ENCODE measurements at places on chromosomes 2 and 18. TPM values are rescaled to one million over a fixed set of nuclear protein-coding genes. Genes with fewer than 3 reads are reported as not detected.

The RAD51AP2 gene
- not detected for total RNA-seq

The NAPG gene
- 23.7 TPM for total RNA-seq

DNA sequence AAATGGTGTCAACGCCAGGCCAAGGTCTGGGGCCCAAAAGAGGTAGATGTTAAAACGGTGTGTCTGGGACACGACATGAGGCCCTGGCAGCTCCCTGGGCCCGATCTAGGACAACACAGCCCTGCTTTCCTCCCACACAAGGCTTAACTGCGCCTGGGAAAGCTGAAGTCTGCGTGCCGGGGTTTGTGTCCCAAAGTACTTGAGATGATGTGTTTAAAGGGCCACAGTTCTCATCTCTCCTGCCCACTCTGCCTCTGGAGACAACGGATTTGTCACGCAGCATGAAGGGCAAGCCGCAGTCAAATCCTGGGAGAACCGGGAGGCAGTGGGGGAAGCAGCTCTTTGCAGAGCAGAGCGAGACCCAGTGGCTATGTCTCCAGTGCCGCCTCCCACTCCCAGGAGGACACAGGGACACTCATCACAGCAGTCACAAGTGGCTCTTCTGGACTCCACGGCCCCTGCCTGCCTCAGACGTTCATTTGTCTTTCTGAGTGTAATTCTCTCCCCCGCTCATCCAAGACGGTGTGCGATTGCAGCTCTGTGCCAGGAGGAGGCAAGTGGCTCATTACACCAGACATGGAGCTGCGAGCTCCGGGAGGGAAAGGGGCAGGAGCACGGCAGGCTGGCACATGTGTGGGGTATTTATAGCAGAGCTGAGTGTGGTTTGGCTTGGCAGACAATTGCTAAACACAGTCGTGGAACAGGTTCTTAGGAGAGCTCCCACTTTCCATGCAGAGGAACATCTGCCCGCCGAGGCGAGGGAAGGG lies 57.7 kb upstream of the SEMA4C start:
- no peak for DNase-seq

DNA sequence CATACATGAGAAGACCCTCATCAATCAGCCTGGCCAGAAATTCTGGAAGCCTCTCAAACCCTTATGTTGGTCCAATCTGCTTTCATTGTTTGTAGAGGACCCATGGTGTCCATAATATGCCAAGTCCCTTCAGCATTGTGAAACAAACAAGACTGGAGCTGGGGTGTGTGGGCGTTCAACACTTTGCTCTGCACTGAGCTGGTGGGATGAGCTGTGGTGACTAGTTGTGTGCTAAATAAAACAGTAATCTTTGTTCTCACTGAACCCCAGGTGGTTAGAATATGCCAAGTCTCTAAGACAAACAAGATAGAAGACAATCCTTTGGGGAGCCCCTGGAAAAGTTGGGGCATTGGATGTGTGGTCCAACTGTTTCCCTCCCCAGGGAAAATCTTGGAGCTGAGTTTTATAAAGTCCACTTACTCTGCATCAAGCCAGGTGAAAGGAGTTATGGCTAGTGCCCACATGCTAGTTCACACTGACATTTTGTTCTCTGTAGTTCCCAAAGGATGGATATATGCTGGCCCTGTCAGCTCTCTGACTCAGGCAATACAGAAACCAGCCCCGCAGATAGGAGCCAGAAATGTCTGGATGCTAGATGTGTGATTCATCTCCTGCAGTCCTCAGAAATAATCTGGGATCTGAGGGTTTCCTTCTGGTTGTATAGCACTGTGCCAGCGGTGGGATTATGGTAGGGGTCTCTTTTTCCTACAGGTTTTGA lies 260.2 kb downstream of the TMX3 start:
- DNase-seq: no peak

The DAW1 gene
- not detected for total RNA-seq

GRCh38 chr2:38690499-38691420 lies 24.8 kb downstream of the GALM start:
- no peak for DNase-seq

The MYL1 gene
- total RNA-seq: not detected

- DNase-seq: no peak
Measured at GRCh38 chr2:104863146-104863467, 9.2 kb downstream of the POU3F3 start.

DNA sequence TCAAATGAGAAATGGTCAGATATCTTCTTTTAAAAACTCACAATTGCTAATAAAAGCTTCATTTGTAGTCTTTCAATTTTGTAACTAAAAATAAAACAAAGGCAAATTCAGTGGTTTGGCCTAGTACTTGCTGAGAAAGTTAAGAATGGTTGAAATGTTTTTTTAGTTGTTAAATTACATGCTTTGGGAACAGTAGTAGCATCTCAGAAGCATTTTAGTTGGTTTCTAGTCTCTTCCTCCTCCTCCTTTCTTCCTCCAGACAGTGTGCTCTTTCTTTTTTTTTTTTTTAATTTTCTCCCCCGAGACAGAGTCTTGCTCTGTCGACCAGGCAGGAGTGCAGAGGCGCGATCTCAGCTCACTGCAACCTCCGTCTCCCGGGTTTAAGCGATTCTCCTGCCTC lies 9.8 kb downstream of the TRAK2 start:
- DNase-seq: no peak

The DSG4 gene
- 0.16 TPM for total RNA-seq

- no peak for DNase-seq
Measured at GRCh38 chr2:182611009-182611408, 105.0 kb upstream of the DNAJC10 start.

The SKOR2 gene
- not detected for total RNA-seq

The KANSL1L gene
- 4.3 TPM for total RNA-seq

The TMEM198 gene
- 1.1 TPM for total RNA-seq

The MYOM1 gene
- 1.1 TPM for total RNA-seq

- no peak for DNase-seq
Measured at GRCh38 chr18:23859466-23860336, 154.9 kb upstream of the TTC39C start.

DNA sequence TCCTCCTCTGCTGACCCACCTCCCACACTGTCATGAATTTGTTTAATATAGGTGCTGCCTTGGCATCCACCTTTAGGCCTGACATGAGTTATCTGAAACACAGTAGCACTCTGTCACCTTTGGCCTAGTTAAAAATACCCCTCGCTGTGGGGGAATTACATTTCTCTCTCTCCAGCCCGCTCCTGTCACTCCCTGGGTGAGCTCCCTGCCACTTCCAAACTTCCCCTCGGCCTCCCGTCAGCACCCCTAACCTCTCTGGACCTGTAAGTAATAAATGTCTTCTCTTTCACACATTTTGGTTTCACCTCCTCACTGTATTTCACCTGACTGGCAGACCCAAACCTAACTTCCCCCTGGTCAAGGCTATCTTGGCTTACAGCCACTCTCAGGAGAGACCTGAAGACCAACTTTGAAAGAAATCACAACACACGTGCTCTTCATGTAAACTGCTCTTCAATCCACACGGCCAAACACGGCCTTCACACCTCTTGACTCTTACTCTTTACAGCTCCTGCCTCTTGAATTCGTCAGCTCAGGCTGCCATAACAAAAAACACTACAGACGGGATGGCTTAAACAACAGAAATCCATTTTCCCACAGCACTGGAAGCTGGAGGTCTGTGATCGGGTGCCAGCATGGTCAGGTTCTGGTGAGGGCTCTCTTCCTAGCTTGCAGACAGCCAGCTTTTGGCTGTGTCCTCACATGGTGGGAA lies 28.3 kb downstream of the REEP1 start:
- DNase-seq: no peak

DNA sequence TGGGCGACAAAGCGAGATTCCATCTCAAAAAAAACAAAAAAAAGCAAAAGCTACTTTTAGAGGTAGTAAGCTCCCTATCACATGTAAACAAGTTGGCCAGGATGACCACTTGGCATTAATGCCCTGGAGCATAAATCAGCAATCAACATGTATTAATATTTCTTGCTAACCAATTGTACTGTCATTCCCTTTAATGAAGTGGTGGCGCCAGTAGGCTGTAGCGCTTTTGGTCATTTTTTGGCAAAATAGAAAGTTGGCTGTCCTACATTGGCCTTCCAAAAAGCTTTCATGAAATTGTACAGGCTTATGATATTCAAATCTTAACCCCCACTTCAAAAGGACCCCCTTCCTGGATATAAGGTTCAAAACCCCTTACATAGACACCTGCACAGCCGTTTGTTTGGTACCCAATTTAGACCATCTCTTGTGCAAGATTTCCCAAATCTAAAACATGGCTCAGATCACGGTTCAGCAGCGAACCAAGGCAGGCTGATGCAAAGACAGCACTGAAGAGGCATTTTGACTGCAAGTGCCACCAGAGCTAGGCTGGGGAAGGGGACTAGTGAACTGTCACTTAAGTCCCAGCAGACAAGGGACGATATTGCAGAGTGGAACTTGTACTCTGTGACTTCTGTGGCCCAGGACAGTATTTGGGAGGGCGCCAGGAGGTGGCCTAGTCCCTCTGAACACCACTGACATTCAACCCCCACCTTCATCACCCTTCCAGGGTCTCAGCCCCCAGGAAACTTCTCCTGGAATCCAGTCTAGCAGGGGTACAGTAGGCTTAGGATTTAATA lies 31.9 kb downstream of the SMAD7 start:
- DNase-seq: no peak

GRCh38 chr2:236573066-236573929 lies 3.7 kb downstream of the ACKR3 start:
- no peak for DNase-seq

GRCh38 chr2:239329972-239330572 lies 70.7 kb downstream of the HDAC4 start:
- DNase-seq: no peak

DNA sequence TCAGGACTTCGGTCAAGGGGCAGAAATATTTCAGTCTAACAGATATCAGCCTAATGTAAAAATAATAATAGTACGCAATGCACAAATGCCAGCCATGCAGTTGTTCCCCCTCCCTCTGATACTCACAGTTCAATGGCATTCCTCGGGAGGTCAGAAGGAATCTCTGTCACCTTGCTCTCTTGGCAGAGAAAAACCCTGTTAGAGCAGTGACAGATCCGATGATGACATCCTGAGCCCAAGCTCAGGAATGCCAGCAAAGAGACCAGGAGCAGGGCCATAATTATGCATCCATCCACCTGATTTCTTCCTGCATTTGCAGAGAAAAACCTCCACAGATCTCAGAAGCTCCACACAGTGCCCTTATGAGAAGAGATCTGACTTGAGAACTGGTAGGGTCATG lies at the start of gene FSHR:
Gene FSHR (minus strand): TSS at position 376 of the 400 bp plus-strand sequence. CDS start 98 bp downstream, at position 278.
- DNase-seq: no peak

The IL36RN gene
- total RNA-seq: not detected

DNA sequence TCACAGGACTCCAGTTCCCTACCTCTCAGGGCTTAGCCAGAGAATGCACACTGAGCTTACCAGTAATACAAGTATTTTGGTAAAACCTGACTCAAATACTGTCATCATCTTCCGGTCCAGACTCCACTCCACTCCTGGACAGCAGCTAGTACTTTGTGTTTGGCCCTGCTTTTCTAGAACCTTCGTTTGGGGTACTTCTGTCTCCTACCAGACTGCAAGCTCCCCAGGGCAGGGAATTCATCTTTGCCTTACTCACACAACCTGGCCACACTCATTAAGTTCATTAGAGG lies 108.9 kb upstream of the CDC42EP3 start:
- DNase-seq: no peak

- no peak for DNase-seq
Measured at GRCh38 chr18:3192286-3192685, 27.5 kb downstream of the MYOM1 start.

The HOXD4 gene
- not detected for total RNA-seq

- no peak for DNase-seq
Measured at GRCh38 chr2:195269220-195269619, 387.8 kb upstream of the SLC39A10 start.

DNA sequence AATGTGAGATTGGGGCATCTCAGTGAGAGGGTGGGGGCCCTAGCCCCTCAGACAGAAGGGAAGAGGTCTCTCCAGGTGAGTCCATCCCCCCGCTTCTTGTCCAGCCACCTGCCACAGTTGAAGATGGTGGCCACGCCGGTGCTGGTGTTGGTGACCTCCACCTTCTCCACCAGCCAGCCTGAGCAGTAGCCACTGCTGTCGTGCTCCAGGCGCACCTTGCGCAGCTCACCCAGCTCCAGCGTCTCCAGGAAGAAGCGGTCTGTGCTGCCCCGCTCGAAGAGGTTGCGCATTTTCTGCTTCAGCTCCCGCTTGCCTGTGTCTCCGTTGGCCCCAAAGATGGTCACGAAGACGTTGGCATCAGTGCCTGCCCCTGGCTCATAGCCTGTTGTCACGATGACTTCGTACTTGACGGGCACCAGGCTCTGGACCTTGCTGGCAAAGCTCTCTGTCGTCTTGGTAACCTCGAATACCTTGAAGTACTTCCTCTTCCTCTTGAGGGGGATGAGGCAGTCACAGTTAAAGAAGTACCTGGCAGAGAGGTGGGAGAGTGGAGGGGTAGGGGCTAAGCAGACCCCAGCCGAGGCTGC lies 179.5 kb downstream of the LOXHD1 start:
- DNase-seq: no peak

GRCh38 chr2:69043736-69044400 lies 30.9 kb downstream of the ANTXR1 start:
- no peak for DNase-seq

The CFC1 gene
- total RNA-seq: not detected

GRCh38 chr2:132586101-132586511 lies 83.9 kb downstream of the LYPD1 start:
- DNase-seq: no peak

- no peak for DNase-seq
Measured at GRCh38 chr2:165227571-165227970, 11.6 kb upstream of the SCN2A start.

- DNase-seq: no peak
Measured at GRCh38 chr2:142426064-142426463, 295.2 kb upstream of the LRP1B start.

DNA sequence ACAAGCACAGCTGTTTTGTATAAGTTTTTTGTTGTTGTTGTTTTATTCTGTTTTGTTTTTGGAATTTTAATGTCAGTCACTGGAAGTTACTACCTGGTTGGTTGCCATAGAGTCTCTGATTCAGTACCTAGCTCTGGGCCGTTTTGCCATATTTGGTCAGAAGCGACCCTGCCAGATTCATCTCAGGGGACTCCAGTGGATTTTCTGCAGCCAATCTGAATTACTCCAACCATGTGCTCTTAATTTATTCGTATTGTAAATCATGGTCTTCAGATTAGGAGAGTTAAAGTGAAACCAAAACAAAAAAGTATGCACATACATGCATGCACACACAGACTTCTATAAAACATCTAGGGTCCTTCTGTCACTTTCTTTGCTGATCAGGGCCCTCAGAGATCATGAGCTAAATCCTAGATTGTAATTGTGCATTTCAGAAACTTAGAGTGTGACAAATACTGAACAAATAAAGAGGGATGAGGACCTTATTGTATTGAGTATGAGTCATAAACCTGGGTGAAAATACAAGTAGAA lies 317.4 kb upstream of the UBE2E3 start:
- no peak for DNase-seq

DNA sequence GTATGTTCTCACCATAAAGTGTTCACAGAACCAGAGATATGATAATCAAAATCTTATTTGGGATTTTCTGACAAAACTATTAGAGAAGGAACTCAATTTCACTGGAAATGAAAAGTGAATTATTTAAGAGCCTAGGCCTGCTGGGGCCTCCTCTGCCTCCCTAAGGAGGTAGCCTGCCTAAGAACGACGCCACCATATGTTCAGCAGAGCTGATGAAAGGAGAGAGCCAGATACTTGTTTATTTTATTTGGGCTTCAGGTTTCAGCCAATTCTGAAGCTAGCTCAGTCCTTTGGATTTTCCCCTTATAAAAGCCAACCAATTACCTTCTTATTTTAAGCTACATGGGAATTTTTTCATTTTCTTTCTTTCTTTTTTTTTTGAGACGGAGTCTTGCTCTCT lies 433.1 kb upstream of the MAP2 start:
- DNase-seq: no peak
